Fibroblast of skin of right quadriceps (primary cell): ENCODE measurements at places on chromosomes 7 and 10.

DNA sequence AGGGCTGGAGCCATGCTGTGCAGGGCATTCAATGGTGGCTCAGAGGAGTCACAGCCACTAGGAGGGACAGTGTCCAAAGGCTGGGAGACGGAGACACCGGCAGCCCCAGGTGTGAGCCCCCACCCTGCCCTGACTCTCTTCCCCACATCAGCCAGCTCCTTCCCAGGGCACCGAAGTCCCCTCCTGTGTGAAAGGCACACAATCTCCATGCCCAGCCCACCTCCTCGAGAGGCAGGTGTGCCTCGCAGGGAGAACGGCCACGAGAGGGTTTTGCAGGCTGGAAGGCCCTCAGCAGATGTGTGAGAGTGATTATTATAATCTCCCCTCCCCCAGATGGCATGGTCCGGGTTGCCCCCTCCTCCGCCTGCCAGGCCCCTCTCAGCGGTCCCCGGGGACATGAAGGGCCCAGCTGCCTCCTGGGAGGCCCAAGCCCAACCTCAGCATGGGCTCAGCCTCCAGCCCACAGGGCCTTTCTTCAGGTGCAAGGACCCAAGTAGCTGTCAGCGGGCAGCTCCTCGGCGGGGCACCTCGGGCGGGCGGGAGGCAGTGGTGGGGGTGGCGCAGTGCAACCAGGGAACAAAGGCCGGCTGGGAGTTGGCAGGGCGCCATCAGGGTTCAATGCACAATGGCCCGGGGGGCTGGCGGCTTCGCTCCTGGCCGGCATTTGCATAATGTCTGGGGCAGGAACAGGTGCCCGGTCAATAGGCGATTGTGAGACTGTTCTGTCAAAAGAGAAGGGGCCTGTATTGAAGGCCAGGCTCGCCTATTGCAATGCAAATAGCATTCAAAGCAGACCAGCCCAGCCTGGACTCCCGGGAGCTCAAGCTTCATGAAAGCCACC, 155.3 kb upstream of the ZMIZ1 start:
- DNase-seq: no peak

GRCh38 chr7:90999989-91000979, 263.9 kb upstream of the FZD1 start:
- peak; percentile 78 for DNase-seq

DNA sequence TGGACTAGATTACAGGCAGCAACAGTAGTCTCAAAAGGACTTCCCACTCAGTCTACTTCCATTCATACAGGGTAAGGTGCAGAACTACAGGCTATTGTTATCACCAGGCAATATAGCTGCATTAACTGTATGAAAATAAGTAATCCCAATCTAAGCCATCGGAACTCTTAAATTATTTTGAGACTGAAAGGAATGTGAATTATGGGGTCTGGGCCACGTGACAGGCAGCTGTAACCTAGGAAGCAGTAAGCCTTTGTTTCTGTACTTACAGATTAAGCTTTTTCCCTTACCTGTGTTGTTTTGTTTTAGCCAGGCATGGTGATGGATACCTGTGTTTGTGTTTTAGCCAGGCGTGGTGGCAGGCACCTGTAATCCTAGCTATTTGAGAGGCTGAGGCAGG, 152.4 kb upstream of the TRIM24 start:
- no peak for DNase-seq

DNA sequence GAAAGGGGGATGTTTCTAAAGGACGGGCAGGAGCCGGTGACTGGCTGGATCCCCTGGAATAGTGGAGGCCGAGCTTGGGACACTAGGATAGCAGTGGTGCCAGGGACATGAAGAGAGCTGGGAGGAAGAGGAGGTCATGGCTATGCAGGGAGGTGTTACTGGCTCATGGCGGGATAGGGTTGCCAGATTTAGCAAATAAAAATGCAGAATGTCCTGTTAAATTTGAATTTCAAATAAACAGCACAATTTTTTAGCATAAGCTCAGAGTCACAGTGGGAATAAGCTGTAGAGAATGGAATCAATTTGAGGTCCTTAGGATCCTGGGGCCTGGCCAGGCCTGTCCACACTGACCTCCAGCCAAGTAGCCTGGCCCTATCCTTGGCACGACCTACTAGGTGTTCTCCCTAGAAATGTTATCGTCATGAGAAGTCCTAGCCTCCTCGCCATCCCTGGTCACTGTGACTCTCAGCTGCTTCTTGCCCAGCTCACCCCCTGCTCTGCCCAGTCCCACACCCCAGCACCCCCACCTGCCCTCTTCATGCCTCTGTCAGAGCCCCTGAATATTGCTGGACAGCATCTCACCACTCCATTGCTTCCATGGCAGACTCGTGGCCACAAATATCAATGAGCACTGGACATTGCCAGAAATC, 7.6 kb upstream of the KCP start:
- DNase-seq: no peak

DNA sequence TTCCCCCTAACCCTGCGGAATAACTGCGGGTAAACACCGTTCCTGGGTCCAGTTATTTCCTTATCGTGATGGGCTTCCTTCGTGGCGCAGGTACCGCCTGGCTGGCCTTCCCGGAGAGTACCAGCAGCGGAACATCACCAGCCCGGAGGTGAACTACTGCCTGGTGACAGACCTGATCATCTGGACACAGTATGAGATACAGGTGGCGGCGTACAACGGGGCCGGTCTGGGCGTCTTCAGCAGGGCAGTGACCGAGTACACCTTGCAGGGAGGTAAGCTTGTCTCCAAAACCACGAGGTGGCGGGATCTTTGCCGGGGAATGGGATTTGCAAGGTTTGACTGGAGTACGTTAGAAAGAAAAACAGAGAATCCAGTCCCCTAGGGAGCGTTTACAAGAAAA, 665.0 kb upstream of the FOXK1 start:
- DNase-seq: no peak

- DNase-seq: peak; percentile 54
Observed at GRCh38 chr7:2106924-2107323, 125.8 kb downstream of the MAD1L1 start.

- no peak for DNase-seq
Observed at GRCh38 chr7:45977256-45977780, 56.2 kb upstream of the IGFBP3 start.
